Stimulated activated CD4-positive, alpha-beta T cell treated with anti-CD3 and anti-CD28 coated beads, Interleukin-4, amount 100 ng/mL, for 1 hour (primary cell): ENCODE measurements at places on chromosomes 2 and 18.

- DNase-seq, result no peak
Measured at GRCh38 chr2:163345795-163346573, 389.8 kb downstream of the FIGN start.

DNA sequence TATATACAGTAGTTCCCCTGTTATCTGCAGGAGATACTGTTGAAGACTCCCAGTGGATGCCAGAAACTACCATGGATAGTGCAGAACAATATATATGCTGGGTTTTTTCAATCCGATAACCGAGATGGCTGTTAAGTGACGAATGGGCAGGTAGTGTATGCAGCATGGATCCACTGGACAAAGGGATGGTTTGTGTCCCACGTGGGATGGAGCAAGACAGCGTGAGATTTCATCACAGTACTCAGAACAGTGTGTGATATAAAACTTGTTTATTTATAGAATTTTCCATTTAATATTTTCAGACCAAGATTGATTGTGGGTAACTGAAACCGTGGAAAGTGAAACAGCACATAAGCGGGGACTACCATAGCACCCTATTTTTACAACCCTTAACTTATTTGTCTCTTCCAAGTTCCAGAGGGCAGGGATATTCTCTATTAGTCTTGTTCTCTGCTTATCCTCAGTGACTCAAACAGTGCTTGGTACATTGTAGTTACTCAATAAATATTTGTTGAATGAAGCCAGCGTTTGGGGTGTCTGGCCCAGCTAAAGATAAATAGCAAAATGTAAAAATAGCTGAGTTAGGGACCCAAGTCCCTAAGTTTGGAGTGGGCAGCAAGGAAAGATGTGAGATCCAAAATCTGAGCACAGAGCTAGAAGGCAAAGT is 50.0 kb downstream of the RHBDD1 start:
- DNase-seq, result no peak

DNA sequence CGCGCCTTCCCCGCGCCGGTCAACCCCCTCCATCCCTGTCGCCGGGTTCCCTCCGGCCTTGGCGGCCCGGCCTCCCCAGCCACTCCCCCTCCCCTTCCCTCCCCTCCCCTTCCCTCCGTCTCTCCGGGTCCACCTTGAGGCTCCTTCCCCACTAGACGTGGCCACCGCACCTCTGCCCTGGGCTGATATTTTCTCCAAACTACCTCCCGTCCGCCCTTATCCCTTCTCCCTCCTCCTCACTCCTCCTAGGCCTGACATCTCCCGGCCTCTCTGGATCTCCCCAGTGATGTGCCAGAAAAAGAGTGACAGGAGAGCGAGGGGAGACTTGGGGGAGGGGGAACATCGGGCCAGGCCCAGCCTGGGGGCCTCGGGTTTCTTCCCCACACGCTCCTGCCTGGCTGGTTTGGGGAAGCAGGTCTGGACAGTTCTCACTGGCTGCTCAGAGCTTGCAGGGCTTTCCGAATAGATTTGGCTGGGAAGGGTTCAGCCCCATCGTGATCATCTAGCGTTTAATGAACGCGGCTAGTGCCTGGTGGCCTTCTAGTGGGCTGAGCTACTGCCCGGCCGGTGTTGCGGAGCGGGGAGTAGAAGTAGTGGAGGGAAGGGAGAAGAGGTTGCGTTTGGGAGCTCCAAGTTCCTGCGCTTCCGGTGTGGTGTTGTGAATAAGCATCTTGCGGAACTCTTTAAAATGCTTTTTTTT is 641 bp downstream of the MAPRE3 start:
- DNase-seq, result peak; percentile 6

GRCh38 chr2:186949726-186950256 is 100.8 kb upstream of the ZSWIM2 start:
- no peak for DNase-seq

DNA sequence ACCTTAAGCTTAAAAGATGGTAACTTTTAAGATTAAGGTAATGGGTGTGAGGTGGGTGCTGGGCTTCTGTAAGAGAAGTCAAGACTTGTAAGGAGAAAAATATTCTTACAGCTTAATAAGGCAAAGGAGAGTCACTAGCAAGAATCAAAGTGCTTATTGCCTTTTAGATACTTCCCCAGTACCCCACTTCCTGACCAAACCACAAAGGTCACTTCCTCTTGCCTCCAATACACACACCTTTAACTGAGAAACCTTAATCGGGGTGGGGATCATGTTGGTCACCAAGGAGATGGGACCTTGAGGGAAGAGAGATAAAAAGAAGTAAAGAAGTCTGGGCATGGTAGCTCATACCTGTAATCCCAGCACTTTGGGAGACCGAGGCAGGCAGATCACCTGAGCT is 10.6 kb upstream of the ATG16L1 start:
- no peak for DNase-seq

DNA sequence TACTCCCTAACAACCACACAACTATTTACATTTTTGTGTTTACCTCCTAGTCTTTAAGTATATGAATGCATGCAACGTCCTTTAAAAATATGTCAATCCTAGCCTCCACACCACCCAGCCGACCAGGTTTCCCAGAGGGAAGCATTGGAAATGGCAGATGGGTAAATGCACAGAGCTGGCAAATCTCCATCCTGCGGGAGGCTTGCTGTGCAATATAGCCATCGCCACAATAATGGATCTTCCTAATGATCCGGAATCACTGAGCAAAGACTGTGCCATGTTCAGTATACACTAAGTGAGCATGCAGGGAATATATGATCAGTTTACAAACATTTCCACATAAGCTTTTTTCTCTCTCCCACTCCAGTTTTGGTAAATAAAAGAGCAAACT is 131.8 kb downstream of the NEDD4L start:
- no peak for DNase-seq

DNA sequence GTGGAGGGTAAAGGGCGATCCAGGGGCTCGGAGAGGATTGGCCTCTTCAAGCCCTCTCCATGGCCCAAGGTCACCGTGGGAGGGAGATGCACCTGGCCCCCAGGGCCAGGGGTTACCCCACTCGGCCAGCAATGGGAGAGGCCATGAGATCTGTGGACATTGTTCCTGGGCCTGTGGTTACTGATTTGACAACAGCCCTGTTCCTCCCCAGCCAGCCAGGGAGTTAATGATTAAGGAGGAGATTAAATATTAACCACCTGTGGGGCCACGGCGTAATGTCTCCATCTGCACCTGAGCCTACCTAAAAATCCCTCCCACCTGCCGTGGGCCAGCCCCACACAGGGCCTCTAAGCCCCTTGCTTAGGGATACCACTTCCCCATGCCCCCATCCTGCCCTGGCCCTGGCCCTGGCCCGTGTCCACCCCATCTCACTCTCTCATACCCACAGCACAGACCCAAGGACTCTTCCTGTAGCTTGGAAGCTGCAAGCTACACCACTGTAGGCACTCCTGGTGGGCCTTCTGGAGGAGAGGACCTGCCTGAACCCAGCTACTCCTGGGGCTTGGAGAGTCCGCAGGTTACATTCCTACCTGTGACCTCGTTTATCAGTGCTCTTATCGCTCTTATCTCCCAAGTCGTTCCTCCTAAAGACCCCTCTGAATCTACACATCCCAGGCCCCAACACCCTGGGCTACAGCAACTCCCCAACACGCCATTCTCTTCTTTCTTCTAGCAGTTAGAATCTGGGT is 32.1 kb downstream of the ZFP36L2 start:
- DNase-seq, result no peak

GRCh38 chr2:29920130-29920577 is 1.2 kb downstream of the ALK start:
- DNase-seq, result peak; percentile 54

DNA sequence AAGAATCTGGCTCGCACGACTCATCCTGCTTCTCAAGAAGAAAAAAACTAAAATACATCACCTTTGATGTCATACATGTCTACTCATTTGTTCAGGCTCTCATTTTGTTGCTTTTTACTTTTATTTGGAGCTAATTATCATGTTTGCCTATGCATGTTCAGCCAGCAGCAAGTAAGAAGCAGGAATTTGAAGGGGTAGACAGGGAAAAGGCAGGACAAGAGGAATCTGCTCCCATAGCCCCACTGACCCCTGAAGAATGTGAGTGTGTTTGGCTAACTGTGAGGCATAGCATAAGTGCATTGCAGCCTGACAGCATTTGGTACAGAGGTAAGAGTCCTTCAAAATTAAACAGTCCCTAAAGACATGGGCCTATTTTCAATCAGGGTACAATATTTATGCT is 72.7 kb downstream of the NYAP2 start:
- DNase-seq, result no peak

DNA sequence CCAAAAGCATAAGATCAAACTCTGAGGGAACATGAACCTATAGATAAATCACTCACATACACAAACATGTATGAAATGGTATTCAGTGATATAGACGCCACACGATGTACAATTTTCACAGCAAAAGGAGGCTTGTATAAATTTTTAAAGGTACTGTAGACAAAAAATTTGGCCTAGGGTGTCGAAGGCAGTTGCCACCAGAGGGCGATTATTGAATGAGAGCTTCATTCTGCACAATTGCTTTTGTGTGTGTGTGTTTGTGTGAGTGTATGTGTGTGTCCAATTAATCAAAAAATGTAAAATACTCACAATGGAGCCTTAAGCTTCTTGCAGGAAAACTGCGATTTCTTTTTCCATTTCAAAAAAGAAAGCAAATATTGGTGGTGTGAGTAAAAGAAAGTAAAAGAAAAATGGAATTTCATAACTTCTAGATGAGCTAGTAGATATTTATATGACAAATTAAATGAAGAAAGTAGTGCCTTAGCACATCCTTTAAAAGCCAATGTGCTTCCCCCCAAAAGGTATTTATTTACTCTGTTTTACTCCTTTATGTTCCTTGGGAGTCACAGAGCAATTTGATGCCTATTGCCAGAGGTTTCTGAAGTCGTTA is 800.1 kb downstream of the SATB2 start:
- no peak for DNase-seq

DNA sequence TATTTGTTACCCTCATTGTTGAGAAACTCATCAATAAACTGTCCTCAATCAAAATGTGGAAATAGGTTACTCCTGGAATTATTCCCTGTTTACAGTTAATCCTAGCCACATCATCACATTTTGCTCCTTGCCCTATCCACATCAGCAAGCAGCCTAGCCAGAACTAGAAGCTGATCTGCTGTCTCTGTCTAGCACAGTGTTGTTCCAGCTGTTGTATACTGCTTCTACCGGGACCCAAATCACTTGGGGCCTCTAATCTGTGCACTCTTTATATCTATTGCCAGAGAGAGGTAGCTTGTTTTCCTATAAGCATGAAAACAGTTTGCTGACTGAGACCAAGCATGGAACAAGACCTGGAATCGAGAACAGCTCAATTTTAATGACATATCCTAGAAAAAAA is 196.2 kb upstream of the SP5 start:
- no peak for DNase-seq

DNA sequence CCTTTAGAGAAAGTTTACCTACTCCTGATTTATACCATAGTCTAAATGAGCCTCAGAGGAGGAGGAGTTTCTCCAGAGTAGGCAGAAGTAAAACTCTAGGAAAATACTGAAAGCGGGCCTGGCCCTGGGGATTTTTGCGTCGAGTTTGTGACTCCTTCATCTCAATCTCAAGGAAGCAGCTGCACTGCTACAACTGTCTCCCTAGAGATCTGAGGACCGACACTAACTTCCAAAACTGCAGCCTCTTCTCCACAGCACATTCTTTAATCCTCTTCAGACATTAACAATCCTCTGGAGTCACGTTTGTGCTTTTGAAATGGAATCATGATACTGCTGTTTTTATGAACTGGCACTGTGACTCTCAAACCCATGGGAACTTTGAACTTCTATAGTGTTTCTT is 281.4 kb downstream of the KCNS3 start:
- DNase-seq, result no peak

GRCh38 chr2:12314127-12314760 is 402.5 kb upstream of the TRIB2 start:
- DNase-seq, result no peak

- DNase-seq, result no peak
Measured at GRCh38 chr2:26043862-26044696, 10.2 kb downstream of the RAB10 start.

DNA sequence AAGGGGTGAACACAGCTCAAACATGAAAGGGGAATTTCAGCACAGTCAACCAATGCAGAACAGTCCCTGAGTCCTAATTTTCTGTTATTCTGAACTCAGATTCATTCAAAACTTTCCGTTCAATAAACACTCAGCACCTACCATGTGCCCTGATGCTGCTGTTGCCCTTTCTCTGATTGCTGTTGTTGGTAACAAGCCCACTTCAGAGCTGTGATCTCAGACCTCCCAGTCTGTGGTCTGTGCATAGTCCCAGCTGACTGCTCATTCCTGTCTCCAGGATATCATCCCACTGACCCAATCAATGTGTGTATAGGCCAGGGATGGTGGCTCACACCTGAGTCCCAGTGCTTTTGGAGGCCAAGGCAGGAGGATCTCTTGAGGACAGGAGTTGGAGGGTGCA is 82.7 kb upstream of the SLC35G4 start:
- DNase-seq, result no peak

- no peak for DNase-seq
Measured at GRCh38 chr18:61502472-61502871, 169.2 kb downstream of the CDH20 start.

DNA sequence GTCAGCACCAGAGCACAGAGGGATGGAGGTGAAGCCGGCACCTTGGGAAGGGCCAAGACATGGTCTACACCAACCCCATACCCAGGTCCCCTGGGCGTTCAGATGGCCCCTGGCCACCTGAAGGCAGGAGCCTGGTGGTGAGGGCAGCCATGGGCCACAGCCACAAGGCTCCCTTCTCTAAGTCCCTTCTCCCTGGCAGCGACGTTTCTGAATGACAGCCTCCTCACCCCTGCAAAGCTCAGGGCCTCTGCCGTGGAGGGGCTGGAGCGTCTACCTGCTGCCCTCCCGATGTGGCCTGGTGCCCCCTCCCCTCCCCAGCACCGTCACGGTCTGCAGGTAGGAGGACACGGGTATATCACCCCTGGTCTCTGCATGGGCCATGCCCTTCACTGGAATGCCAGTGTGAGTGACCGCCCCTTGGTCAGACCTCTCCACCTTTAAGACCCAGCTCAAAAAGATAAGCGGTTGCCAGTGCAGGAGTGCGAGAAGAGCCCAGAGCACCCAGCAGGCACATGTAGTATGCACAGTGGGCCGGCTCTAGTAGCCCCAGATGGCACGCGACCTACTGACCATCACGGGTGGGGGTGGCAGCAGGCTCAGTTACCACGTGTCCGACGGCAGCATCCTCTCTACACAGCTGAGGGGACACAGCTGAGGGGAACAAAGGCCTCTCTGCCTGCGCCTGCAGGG is 46.6 kb downstream of the HS6ST1 start:
- no peak for DNase-seq

GRCh38 chr18:70653671-70654070 is 364.8 kb downstream of the SOCS6 start:
- no peak for DNase-seq
